ENCODE measurements at places on chromosomes 16 and 17. TPM values are rescaled to one million over a fixed set of nuclear protein-coding genes. Genes with fewer than 3 reads are reported as not detected.

GRCh38 chr16:29804455-29805231, 1.7 kb upstream of the MAZ start:
- peak; percentile 87 for DNase-seq

GRCh38 chr16:74603848-74604247, 3.1 kb downstream of the GLG1 start:
- DNase-seq: peak; percentile 27

DNA sequence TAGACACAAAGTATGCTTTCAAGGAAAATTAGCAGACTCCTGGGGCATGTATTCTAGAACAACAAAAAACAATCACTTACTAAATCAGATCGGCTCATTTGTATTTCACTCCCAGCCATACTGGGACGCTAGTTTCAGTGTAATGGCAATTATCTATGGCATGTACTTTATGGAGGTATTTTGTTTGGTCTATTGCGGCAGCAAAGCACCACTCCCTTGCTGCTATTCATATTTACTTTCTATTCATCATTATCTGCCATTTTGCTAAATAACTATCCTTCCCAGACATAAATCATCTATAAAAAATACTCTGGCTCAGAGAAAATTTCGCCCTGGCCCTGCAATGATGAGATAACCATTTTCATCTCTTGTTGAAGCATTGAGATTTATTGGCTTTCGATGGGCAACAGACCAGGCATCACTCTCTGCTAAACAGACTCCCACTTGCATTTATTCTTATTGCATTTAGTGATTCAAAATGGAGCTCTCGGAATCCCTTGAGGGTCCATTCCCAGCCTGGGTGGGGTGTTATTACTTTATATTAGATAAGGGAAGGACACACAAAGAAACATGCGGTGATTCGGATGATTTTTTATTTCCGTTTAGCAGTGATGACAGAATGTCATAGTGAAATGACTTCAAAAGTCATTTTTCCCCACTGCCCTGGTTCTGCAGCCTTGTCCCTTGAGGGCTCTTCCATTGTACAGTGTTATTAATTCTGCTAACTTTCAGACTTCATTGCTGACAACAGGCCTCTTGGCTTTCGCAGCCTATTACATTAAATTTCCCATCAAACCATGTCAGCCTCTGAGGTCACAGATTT, 225.8 kb downstream of the IRX3 start:
- DNase-seq: no peak

GRCh38 chr16:48608452-48608851, 1.5 kb downstream of the N4BP1 start:
- no peak for DNase-seq

- DNase-seq: no peak
Observed at GRCh38 chr16:15913046-15913698, 24.8 kb upstream of the CEP20 start.

- peak; percentile 47 for DNase-seq
Observed at GRCh38 chr16:57509231-57509923, 23.1 kb upstream of the DOK4 start.

DNA sequence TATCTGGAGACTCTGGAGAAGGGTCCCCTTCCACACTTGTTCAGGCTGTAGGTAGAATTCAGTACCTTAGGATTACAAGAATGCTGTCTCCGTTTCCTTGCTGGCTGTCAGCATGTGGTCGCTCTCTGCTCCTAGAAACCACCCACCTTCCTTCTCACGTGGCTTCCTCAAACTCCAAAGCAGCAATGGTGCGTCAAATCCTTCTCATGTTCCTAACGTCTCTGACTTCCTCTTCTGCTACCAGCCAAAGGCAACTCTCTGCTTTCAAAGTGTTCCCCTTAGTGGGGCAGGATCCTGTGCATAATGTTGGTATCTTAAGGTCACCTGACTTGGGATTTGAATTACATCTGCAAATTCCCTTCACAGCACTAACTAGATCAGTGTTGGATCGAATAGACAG, 30.9 kb upstream of the DYNLRB2 start:
- DNase-seq: no peak

DNA sequence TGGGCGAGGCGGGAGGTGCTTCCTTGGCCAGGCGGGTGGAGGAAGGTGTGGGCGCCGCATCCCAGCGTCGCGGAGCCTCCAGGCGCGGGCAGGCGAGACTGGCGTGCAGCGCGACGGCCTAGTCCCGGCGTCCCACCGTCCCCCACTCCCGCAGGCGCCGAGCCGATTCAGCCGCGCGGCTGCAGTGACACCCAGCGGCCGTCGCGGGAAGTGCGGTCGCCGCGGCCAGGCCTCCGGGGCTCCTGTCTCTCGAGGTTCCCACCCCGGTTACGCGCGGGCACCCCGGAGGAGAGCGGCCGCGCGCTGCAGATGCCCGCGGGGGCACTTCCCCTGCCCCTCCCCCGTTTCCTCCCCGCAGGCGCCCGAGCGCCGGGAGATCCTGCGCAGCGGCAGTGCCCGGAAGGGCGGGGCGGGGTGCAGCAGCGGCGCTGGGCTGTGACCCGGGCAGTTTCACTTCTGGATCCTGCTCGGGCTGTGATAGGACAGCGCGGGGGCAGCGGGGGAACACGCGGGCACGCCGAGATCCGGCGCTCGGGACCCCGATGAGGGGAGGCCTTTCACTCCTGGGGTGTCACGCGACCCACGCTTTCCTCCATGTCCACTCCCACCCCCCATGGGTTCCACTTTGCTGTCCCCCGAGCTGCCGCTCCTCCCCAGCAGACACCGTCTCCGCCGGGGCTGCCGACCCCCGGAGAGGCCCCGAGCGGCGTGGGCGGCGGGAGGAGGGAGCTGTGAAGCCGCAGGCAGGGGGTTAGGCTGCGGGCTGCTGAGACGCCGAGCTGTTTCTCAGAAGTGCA, 16.6 kb downstream of the GRB7 start:
- DNase-seq: peak; percentile 95

- DNase-seq: no peak
Observed at GRCh38 chr16:5895137-5895536, 797.5 kb upstream of the EEF2KMT start.

- no peak for DNase-seq
Observed at GRCh38 chr16:20674684-20675487, 22.6 kb downstream of the ACSM1 start.

DNA sequence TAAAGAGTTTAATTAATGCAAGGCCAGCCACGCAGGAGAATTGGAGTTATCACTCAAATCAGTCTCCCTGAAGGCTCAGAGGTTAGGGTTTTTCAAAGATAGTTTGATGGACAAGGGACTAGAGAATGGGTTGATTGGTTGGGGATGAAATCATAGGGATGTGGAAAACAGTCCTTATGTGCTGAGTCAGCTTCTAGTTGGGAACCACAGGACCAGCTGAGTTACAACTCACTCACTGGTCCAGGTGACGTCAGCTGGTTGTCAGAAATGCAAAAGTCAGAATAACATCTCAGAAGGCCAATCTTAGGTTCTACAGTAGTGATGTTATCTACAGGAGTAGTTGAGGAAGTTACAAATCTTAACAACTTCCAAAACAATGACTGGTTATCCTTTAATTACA, 47.6 kb downstream of the CPD start:
- no peak for DNase-seq

CACNG1 gene
- total RNA-seq: not detected
